ENCODE measurements at places on chromosomes 2 and 18. TPM values are rescaled to one million over a fixed set of nuclear protein-coding genes. Genes with fewer than 3 reads are reported as not detected.

GRCh38 chr2:112273349-112273748, 2.0 kb upstream of the ZC3H6 start:
- DNase-seq = no peak
- H3K36me3 ChIP-seq = peaks cover 1% of the 10 kb centered on the region
- H3K4me1 ChIP-seq = peaks cover 8% of the 10 kb centered on the region
- no peak overlapping the region for H3K27ac ChIP-seq

DNA sequence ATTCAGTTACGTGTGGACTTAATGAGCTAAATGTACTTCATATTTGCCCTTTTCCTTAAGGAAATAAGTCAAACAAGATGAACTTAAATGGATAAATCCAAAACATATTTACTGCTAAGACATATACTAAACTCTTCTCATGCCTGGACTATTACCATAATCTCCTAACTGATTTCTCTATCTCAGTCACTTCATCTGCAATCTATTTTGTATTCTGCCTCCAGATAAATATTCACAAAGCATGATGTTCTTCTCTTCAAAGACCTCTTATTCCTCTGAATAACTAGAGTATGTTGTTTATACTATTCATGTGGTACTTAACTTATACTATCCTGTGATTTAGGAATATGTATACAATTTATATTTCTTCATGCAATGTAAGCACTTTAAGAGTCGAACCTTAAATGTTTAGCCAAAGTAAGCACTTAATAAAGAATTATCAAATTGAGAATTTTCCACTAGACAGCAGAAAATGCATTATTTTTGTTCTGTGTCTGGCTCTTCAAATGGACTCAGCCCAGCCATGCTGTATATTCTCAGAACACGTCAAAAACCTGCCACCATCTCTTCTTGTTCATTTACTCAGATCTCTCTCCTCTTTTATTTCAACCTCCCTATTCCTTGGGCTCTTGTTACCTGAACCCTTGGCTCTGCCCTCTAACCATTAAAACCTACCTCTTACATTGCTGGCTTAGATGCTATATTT, 79.9 kb upstream of the ARHGAP28 start:
- H3K27ac ChIP-seq = no peak overlapping the region
- no peaks in the 10 kb centered on the region for H3K36me3 ChIP-seq
- H3K27me3 ChIP-seq = no peaks in the 10 kb centered on the region

DNA sequence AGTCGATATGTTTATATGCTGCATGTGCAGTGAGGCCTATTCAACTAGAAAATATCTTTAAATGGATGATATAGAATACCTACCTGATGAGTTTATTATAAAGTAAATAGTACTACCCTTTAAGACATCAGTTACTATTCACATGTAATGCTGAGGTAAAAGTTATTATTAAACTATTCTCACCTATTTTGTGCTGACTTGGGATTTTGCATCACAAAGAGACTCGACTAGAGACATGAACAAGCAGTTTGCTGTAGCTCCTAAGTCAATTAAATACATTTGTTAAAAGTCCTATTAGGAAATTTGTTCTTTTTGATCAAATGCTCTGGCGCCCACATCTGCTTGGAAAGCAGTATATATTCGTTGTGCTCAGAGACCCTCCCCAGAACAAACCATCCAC, 164.1 kb downstream of the CCDC85A start:
- no peaks in the 10 kb centered on the region for H3K27me3 ChIP-seq
- no peak overlapping the region for H3K27ac ChIP-seq
- no peak overlapping the region for H3K4me3 ChIP-seq
- H3K36me3 ChIP-seq = no peaks in the 10 kb centered on the region
- no peak for DNase-seq

GRCh38 chr2:8893474-8893873, 56.1 kb upstream of the KIDINS220 start:
- no peak for DNase-seq
- no peaks in the 10 kb centered on the region for H3K36me3 ChIP-seq

GRCh38 chr18:22253676-22254075, 84.3 kb downstream of the GATA6 start:
- H3K4me1 ChIP-seq = no peaks in the 10 kb centered on the region
- no peak overlapping the region for H3K27ac ChIP-seq
- no peak overlapping the region for H3K4me3 ChIP-seq
- no peaks in the 10 kb centered on the region for H3K36me3 ChIP-seq
- no peaks in the 10 kb centered on the region for H3K27me3 ChIP-seq

GRCh38 chr2:61898810-61899209, 6.7 kb upstream of the COMMD1 start:
- peak; percentile 68 for DNase-seq
- no peaks in the 10 kb centered on the region for H3K4me1 ChIP-seq
- no peaks in the 10 kb centered on the region for H3K27me3 ChIP-seq
- H3K27ac ChIP-seq = no peak overlapping the region
- no peak overlapping the region for H3K4me3 ChIP-seq

DNA sequence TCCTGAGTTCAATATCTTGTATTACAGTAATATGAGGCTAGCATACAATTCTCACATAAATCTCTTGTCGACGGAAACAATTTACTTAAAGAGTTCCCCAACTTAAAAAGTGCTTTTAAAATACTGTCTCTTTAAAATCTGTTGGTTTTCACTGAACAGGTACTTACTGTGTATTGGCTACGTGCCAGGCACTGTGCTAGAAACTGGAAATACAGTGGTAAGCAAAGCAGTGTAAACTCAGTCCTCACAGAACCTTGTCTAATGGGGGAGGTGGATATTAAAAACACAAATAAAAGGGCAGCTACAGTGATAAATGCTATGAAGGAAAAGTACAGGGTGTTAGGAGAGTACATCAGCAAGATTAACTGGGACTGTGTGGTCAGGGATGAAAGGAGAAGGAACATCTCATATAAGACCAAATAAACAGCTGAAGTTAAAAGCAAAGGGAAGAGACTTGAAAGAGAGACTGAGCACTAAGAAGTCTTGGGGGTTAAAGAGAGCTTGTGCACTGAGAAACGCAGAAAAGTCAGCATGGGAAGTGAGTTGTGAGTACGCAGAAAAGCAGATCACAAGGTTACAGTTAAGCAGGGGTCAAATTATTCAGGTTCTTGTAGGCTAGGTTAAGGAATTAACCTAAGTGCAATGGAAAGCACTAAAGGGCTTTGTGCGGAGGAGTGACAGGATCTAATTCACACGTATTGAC, 52.5 kb downstream of the USP40 start:
- H3K27me3 ChIP-seq = no peaks in the 10 kb centered on the region
- no peaks in the 10 kb centered on the region for H3K4me1 ChIP-seq
- no peak for DNase-seq
- H3K36me3 ChIP-seq = no peaks in the 10 kb centered on the region

DNA sequence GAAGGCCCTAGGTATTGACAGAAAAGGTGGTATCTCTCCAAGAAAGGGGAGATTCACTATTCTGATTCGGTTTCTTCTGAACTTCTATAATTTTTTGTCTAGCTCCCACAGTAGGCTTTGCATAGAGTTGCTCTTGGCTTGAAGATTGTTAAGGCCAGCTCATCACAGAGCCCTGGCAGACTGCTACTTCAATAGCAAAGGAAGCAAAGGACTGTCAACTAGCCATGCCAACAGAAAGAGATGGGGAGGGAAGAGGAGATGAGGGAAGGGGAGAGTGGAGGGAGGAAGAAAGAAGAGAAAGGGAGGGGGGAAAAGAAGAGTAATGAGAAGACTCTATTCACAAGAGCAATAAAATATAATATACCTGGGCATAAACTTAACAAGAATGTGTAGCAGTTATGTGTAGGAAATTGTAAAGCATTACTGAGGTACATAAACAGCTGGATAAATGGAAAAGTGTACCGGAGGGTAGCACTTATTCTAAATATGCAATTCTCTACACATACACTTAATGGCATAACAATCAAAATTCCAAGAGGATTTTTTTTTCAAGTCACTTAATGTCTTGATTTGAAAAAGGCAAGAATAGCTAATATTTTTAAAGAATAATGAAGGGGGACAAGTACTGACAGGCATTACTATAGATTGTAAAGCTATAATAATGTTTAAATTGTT, 102.5 kb downstream of the LOXHD1 start:
- no peaks in the 10 kb centered on the region for H3K36me3 ChIP-seq
- no peaks in the 10 kb centered on the region for H3K4me1 ChIP-seq
- H3K4me3 ChIP-seq = no peak overlapping the region
- H3K27me3 ChIP-seq = peaks cover 2% of the 10 kb centered on the region

GRCh38 chr18:80154293-80154692, 45.2 kb downstream of the ADNP2 start:
- no peaks in the 10 kb centered on the region for H3K4me1 ChIP-seq
- H3K27me3 ChIP-seq = no peaks in the 10 kb centered on the region
- no peak overlapping the region for H3K4me3 ChIP-seq
- no peaks in the 10 kb centered on the region for H3K36me3 ChIP-seq

DNA sequence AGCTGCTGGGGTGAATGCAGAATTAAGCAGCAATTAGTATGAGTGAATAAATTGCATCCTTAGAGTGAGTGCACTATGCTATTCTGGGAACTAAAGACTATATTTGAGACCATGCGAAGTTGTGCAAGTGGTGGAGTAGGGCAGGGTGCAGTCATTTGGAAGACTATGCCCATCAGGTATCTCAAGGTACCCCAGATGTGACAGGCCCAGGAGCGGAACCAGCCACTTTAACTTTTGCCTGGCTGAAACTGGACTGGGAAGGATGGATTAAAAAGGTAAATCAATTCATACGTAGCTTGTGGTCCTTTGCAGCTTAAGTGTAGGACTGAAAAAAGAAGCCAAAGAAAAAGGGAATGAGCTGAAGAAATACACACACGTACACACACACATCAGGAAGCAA, 1.7 kb downstream of the KYNU start:
- no peaks in the 10 kb centered on the region for H3K4me1 ChIP-seq
- no peak overlapping the region for H3K4me3 ChIP-seq
- H3K27ac ChIP-seq = no peak overlapping the region
- H3K36me3 ChIP-seq = no peaks in the 10 kb centered on the region
- no peaks in the 10 kb centered on the region for H3K27me3 ChIP-seq

DNA sequence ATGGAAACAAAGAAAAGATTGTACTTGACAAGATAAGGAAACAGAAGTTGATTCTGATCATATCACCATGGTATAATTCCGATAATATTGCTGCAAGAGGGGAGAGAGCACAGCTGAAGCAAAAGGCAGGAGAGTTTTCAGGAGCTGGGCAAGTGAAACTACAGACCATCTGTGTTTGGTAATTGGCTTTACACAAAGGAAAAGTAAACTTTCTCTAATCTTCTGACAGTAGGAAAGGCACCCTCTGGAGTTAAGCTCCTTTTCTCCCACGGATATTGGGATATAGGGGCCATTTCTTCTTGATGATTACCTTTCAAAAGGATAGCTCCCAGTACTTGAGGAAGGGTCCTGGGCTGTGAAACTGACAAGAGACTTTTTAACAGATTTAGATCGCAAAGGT, 29.9 kb upstream of the REG3A start:
- DNase-seq = no peak
- no peaks in the 10 kb centered on the region for H3K4me1 ChIP-seq
- no peak overlapping the region for H3K4me3 ChIP-seq
- no peaks in the 10 kb centered on the region for H3K36me3 ChIP-seq

DNA sequence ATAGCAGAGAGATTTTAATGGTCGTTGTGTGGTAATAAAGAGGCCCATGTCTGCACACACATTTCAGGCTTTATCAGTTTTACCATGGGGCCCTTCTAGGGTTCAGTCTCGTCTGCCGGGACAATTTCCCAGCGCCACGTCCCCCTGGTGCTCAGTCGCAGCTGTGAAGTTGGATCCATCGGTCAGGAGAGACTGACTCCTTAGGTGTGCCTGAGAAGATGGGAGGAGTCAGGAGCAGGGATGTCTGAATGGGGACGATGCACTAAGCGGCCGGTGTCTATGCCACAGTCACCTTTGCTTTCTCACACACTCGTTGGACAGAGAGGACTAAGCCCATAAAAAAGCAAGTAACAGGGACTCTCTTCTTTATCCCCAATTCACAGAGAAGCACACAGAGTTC, 71.4 kb downstream of the TWIST2 start:
- DNase-seq = no peak
- H3K27me3 ChIP-seq = peaks cover 3% of the 10 kb centered on the region
- H3K36me3 ChIP-seq = no peaks in the 10 kb centered on the region
- H3K27ac ChIP-seq = no peak overlapping the region
- H3K4me1 ChIP-seq = no peaks in the 10 kb centered on the region

DNA sequence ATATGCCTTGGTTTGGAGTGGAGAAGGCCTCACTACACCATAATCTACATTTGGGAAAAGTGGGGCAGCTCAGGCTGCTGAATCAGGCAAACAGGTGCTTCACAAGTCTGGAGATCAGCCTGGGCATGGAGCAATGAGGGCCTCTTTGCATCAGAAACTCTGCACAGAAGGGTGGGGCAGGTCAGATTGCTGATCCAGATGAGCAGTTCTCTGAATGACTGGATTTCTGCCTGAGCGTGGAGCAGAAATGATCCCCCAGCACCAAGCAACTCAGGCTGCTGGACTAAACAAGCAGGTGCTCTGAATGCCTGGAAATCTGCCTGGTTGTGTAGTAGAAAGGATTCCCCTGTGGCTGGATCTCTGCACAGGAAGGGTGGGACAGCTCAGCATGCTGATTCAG, 605.3 kb upstream of the ZNF804A start:
- no peak for DNase-seq
- H3K27ac ChIP-seq = no peak overlapping the region
- no peak overlapping the region for H3K4me3 ChIP-seq
- no peaks in the 10 kb centered on the region for H3K27me3 ChIP-seq

DNA sequence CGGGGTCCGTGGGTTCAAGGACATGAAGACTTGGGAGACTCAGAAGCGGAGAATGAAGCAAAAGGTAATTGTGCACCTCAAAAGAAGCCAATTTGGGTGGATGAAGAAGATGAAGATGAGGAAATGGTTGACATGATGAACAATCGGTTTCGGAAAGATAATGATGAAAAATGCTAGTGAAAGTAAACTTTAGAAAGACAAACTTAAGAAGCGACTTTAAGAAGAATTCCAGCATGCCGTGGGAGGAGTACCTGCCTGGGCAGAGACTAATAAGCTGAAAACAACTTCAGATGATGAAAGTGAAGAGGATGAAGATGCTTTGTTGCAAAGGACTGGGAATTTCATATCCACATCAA, 43.5 kb downstream of the PSTPIP2 start:
- no peak for DNase-seq
- peak overlapping the region; percentile 80 for H3K27ac ChIP-seq
- H3K27me3 ChIP-seq = peaks cover 14% of the 10 kb centered on the region

- no peaks in the 10 kb centered on the region for H3K36me3 ChIP-seq
- no peak overlapping the region for H3K27ac ChIP-seq
- no peaks in the 10 kb centered on the region for H3K27me3 ChIP-seq
- H3K4me1 ChIP-seq = no peaks in the 10 kb centered on the region
Measured at GRCh38 chr2:83689402-83689801, 769.7 kb downstream of the SUCLG1 start.

DNA sequence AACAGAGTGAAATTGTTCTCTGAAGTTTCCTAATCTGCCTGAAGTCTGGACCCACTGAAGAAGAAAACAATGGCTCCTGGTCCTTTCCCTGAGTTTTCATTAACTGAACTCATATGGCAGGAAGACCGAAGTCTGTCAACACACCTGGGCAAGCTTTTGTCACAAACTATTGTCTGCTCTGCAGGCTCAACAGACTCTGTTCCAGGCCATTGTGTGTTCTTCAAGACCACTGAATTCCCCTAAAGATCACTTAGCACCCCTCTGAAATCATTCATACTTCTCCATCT, 6.6 kb upstream of the TMEM37 start:
- no peak overlapping the region for H3K27ac ChIP-seq
- DNase-seq = no peak
- peaks cover 40% of the 10 kb centered on the region for H3K27me3 ChIP-seq
- no peaks in the 10 kb centered on the region for H3K4me1 ChIP-seq
- no peak overlapping the region for H3K4me3 ChIP-seq

- no peak overlapping the region for H3K27ac ChIP-seq
- no peak for DNase-seq
- no peaks in the 10 kb centered on the region for H3K27me3 ChIP-seq
- H3K4me1 ChIP-seq = no peaks in the 10 kb centered on the region
- H3K4me3 ChIP-seq = no peak overlapping the region
Measured at GRCh38 chr2:5826979-5827655, 134.9 kb downstream of the SOX11 start.

Gene PTPRN
- 0.07 TPM for total RNA-seq

Gene AOX1
- total RNA-seq = not detected

Gene POMC
- 6.9 TPM for total RNA-seq
